ENCODE measurements at places on chromosomes 3 and 15. TPM values are rescaled to one million over a fixed set of nuclear protein-coding genes. Genes with fewer than 3 reads are reported as not detected.

SLC30A4 gene
- total RNA-seq: 4.0 TPM

C2CD4B gene
- total RNA-seq: 2.5 TPM

ECE2 gene
- total RNA-seq: not detected

GNB4 gene
- 15.8 TPM for total RNA-seq

SFMBT1 gene
- total RNA-seq: 14.9 TPM

FAN1 gene
- 23.5 TPM for total RNA-seq

LSAMP gene
- 5.0 TPM for total RNA-seq

CMTM7 gene
- total RNA-seq: 5.0 TPM

NTRK3 gene
- total RNA-seq: 5.1 TPM
